ENCODE measurements at places on chromosomes 13 and 19.

DNA sequence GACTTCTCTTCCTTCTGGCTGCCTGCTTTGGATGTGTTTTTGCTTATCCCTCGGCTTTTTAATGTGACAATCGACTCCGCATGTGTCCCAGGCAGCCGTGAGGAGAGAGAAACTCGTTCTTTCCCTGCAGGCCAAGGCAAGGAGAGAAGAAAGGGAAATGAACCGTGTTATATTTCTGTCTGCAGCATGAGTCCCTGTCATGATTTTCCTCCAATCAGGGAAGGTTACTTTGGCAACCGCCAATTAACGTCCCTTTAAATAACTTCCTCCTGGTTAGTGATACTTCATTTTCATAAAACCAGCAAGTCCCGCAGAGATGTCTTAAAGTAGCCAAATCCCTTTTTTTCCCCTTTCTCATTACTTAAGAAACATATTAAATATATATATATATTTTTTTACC lies 42.6 kb downstream of the RFC3 start:
- no peak for DNase-seq

- DNase-seq: peak; percentile 18
These were observed 47.1 kb downstream of the TGDS start for GRCh38 chr13:94548821-94549231.

- no peak for DNase-seq
These were observed 2.8 kb downstream of the ACP5 start for GRCh38 chr19:11574689-11575088.

GRCh38 chr13:46962281-46962941 lies 65.6 kb upstream of the HTR2A start:
- DNase-seq: no peak

- no peak for DNase-seq
These were observed 79.1 kb upstream of the SPATA13 start for GRCh38 chr13:24081387-24081786.

- DNase-seq: no peak
These were observed 712.0 kb upstream of the SGCG start for GRCh38 chr13:22468824-22469223.
